ENCODE measurements at places on chromosomes 1 and 21. TPM values are rescaled to one million over a fixed set of nuclear protein-coding genes. Genes with fewer than 3 reads are reported as not detected.
A peak's percentile ranks its signal among the peaks of the same experiment; 100 is the strongest.

GRCh38 chr21:42721341-42721824 lies 68.0 kb downstream of the PDE9A start:
- no peaks in the 10 kb centered on the region for H3K36me3 ChIP-seq
- no peaks in the 10 kb centered on the region for H3K4me1 ChIP-seq
- no peak for DNase-seq
- no peak overlapping the region for H3K27ac ChIP-seq
- H3K4me3 ChIP-seq = no peak overlapping the region

GRCh38 chr1:3333903-3334302 lies 120.6 kb upstream of the ARHGEF16 start:
- H3K27ac ChIP-seq = peak overlapping the region; percentile 76
- DNase-seq = no peak
- no peaks in the 10 kb centered on the region for H3K4me1 ChIP-seq
- H3K4me3 ChIP-seq = no peak overlapping the region
- no peaks in the 10 kb centered on the region for H3K27me3 ChIP-seq
- H3K36me3 ChIP-seq = no peaks in the 10 kb centered on the region

- H3K4me1 ChIP-seq = no peaks in the 10 kb centered on the region
- peak; percentile 59 for DNase-seq
- no peak overlapping the region for H3K4me3 ChIP-seq
- H3K36me3 ChIP-seq = no peaks in the 10 kb centered on the region
- no peaks in the 10 kb centered on the region for H3K27me3 ChIP-seq
These were observed 37.0 kb upstream of the TMEM52 start for GRCh38 chr1:1956101-1956500.

DNA sequence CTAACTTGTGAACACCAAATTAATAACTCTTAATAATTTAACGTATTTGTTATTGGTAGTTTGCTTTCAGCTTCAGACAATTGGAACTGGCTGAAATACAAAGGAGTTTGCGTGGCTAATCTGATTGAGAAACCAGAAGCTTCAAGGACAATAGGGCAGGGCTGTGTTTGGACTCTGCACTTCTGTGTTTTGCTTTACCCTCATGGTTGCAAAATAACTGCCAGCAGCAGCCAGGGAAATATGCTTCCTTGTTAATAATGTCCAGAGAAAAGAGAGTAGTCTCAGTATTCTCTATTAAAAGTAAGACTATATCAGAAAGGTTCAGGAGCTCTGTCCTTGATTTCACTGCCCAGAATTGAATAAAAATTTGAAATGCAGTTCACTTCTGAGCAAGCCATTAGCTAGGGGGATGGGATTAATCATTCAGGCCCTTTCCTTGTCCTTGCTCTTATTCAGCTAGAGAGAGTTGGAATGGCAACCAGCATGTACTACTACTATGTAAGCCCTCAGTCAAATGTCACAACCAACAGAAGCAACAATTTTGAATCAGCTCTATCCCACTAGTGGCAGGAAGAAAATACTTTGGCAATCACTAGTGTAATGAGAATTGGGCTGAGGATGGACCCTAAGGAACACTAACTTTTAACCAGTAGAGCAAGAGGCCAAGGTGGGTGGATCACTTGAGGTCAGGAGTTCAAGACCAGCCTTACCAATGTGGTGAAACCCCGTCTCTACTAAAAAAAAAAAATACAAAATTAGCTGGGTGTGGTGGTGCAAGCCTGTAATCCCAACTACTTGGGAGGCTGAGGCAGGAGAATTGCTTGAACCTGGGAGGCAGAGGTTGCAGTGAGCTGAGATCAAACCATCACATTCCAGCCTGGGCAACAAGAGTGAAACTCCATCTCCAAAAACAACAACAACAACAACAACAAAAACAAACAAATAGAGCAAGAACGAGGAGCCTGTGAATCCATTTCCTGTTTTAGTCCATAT lies 76.8 kb downstream of the POU2F1 start:
- no peak for DNase-seq
- no peak overlapping the region for H3K27ac ChIP-seq
- H3K27me3 ChIP-seq = no peaks in the 10 kb centered on the region
- H3K4me3 ChIP-seq = no peak overlapping the region
- no peaks in the 10 kb centered on the region for H3K4me1 ChIP-seq

DNA sequence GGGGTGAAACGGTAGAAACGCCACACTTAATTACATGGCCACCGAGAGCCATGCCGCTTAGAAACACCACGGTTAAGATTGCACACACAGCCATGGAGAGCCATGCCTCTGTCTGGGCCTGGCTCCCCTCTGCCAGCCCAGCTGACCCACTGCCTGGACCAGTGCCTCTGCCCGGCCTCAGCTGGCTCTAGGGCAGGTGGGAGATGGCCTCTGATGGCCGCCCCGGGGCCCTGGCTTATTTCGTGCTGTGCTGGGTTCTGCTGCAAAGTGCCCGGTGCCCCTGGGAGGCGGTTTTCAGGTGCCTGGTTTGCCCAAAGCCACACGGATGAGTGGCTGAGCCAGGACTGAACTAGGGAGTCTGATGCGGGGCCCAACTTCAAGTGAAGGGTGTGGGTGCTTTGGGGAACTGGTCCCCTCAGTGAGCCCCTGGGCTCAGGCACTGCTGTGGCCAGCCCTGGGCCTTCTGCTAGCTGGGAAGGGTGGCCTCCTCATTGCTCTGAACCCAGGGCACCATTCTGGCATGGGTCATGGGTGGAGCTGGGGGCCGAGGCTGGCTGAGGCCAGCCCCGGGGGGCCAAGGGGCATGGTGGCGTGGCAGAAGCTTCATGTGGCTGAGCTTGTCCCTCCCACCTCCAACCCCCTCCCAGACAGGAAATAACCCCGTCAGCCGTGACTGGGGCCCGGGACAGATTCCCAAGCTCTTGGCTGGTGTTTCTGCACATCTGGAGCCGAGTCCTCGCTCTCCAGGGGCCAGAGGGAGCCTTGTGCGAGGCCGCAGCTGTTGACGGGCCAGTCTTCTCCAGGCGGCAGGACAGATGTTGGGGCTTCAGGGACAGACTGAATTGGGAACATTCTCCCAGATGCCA lies 1.9 kb upstream of the GPR153 start:
- no peak overlapping the region for H3K4me3 ChIP-seq
- H3K27me3 ChIP-seq = no peaks in the 10 kb centered on the region
- H3K27ac ChIP-seq = no peak overlapping the region
- no peak for DNase-seq
- H3K36me3 ChIP-seq = no peaks in the 10 kb centered on the region
- H3K4me1 ChIP-seq = no peaks in the 10 kb centered on the region

- DNase-seq = no peak
- H3K27ac ChIP-seq = no peak overlapping the region
- H3K36me3 ChIP-seq = no peaks in the 10 kb centered on the region
- H3K27me3 ChIP-seq = no peaks in the 10 kb centered on the region
These were observed 99.6 kb downstream of the ZBTB18 start for GRCh38 chr1:244150665-244151064.

Gene WDR64
- not detected for total RNA-seq

Gene DCDC2B
- total RNA-seq = not detected

Gene SAMD13
- total RNA-seq = 0.45 TPM

Gene ELAPOR1
- 0.55 TPM for total RNA-seq

Gene USH2A
- total RNA-seq = not detected

Measured in aorta (tissue), 5 donors.